ENCODE measurements at places on chromosomes 12 and 14. TPM values are rescaled to one million over a fixed set of nuclear protein-coding genes. Genes with fewer than 3 reads are reported as not detected.

CLEC1B gene
- total RNA-seq = not detected

PRH1 gene
- 24.0 TPM for total RNA-seq

GLIPR1L1 gene
- not detected for total RNA-seq

CERS5 gene
- 26.2 TPM for total RNA-seq

DPF3 gene
- total RNA-seq = 10.9 TPM

IAPP gene
- total RNA-seq = not detected

SALL2 gene
- total RNA-seq = 25.6 TPM

NYNRIN gene
- 15.8 TPM for total RNA-seq

PLBD1 gene
- total RNA-seq = 82.4 TPM

DNA sequence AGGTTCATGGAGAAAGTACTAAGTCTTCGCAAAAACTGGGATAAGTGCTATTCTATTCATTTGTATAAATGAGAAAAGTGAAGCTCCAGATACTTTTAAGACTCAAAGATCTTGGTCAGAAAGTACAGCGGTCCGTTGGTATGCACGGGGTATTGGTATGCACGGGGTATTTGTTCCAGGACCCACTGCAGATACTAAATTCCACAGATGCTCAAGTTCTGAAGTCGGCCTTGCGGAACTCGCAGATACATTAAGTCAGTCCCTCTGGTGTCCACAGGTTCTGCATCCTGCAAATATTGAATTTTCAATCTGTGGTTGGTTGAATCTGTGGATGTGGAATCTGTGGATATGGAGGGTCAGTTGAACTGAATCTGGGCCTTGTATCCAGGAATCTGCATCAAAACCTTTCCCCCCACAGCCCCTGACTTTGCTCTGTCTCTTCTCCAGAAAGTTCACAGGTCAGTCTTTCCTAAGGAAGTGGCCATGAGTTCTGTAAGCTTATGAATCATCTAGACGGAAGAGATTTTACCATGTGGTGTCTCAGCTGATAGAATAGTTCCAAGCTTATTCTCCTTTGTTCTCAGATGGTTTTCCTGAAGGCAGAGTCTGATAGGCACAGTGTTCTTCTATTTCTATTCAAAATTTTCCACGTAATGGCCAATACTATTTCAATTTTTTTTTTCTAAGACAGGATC is 274.7 kb downstream of the NEDD1 start:
- no peak for DNase-seq

- DNase-seq = no peak
Measured at GRCh38 chr12:72610854-72611358, 338.7 kb downstream of the TRHDE start.

GRCh38 chr12:120865098-120865497 is 39.1 kb downstream of the SPPL3 start:
- DNase-seq = no peak

- DNase-seq = no peak
Measured at GRCh38 chr12:63228853-63229252, 77.9 kb upstream of the AVPR1A start.

DNA sequence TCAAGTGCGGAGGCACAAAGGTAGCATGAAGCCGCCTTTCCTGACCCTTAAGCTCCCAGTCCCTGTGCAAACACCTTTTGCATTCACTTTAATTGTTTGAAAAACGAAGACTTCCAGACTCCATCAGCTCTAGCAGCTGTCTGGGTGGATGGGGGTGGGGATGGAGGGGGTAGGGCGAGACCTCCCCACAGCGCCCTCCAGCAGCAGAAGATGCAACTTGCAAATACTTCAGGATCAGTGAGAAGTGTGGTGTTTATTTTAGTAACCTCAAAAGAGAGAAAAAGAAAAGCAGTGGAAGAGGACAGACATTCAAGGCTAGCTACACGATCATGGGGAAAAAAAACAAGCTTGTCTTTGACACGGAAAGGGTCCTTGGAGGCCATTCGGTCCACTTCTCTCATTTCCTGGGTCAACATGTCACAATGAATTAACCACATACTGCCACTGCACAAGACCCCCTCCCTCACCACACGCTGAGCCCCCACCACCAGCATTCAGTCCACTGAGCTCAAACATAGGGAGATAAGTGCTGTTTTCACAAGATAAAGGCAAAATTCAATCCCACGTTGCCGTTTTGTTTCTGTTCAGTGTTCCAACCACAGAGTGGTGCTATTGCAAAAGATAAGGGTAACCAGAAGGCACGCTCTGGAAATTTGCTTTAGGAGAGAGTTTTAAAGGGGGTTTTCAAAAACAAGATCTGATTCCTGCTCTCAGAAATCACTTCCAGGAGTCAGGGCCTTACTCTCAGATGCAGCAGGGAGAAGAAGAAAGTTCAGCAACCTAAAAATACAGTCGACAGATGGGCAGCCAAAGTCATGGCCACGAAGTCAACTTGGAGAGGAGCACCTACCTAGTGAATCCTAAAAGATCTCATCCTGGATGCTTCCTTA is 3.3 kb upstream of the NTF3 start:
- no peak for DNase-seq

DNA sequence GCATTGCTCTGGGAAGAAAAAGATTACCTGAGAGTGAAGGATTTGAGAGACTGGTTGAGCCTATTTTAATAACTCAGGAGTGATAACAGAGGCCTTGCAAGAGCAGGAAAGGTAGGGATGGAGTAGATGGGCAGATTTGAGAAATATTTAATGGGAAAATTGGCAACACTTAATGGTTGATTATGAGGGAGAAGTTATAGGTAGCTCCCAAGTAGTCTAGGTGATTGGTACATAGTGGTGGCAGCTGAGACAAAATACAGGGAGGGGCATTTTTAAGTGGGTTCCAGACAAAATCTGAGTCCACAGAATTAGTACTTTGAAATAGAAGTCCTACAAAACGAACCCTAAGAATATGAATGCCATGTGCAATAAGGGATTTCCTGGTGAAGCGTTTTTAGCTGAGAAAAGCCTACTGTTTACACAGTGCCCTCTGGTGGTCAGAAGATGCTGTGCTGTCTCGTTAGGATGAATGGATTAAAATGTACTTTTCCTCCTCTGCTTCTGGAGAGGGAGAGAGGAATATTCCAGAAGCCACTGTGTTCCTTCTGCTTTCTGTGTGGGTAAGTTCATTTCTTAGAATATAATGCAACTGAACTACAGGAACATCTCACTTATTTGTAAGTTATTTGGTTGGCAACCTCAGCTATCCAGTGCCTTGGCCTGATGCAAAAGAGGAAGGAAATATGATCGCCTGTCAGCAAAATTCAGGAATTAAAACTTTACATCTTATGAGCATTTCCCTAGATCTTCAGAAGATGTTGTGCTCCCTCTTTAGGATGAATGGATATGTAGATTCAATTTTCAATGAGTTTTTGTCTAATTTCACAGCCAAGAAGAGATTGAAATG is 6.5 kb downstream of the ZBTB1 start:
- DNase-seq = no peak

DNA sequence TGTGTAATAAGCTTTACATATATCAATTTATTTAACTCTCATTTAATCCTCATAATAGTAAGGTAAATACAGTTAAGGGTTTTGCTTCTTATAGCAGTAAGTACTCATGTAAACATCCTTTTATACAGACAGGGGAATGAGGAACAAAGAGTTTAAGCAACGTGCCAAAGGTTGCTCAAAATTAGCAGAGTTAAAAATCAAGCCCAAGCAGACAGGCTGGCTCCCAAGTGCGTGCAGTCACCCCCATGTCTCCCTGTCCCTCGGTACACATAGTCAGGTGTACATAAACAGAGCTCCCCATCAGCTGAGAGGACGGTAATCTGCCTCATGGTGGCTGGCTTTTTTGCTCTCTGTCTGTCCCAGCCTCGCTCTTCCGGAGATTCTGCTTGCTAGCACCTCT is 126.4 kb downstream of the DERA start:
- no peak for DNase-seq

- no peak for DNase-seq
Measured at GRCh38 chr12:24554612-24555295, 394.1 kb downstream of the BCAT1 start.

DNA sequence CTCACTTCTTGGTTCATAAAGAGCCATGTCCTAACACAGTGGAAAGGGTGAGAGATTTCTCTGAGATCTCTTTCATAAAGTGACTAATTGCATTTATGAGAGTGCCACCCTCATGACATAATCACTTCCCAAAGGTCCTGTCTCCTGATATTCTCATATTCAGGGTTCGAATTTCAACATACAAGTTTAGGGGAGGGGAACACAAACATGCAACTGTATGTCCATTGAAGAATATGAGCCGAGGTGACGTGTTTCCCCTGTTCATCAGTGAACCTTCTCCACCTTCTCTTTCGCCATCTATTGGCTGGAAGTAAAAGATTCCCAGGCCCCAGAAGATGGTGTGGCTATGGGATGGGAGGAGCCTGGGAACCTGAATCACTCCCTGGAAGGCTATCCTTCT is 354.2 kb upstream of the ATP2B1 start:
- DNase-seq = no peak

DNA sequence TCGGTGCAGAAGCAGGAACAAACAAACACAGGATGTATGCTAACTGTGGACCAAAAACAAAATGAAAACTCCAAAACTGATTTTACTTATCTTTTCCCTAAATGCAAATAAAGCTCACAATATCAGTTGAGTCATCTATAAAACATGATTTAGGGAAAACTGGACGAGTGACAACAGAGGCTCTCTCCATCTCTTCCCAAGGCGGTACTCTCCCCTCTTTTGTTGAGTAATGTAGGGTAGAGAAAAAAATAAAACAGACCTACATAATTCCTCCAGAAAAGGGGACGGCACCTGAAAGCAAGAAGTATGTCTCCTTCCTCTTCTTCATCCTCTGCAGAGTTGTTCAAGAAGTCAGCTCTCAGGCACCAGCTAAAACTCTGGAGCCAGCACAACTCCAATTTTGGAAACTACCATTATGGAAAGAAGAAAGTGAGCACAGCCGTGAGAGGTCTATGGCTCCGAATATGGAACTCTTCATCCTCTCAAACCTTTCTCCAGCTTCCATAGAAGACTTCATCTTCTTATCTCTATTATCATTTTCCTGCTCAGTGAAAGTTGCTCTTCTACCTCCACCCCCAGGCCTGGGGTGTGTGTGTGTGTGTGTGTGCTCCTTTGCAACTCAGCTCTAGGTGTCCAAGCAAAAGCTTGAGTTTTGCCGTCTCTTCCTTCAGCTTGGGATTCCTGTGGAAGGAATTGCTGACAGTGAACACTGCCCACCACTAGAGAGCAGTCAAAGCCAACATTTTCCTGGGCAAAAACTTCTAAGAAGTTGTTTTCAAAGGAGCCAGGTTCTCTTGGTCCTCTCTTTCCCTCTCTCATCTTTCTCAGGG is 155.4 kb downstream of the DIO2 start:
- no peak for DNase-seq

DNA sequence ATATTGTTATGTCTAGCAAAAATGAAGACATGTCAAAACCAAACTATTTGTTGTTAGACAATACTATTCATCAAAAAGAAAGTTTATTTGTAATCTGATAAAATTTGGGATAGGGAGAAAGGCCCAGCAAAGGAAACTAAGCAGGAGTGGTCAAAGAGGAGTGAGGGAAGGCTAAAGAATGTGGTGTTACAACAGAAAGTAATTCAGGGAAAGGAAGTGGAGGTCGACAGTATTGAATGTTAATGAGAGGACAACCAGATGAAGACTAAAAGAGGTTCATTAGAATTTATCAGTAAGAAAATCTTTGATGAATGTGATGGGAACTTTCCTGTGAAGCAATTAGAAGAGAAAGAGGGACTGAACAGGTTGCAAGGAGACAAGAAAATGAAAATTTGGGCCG is 33.9 kb downstream of the PLCZ1 start:
- no peak for DNase-seq

DNA sequence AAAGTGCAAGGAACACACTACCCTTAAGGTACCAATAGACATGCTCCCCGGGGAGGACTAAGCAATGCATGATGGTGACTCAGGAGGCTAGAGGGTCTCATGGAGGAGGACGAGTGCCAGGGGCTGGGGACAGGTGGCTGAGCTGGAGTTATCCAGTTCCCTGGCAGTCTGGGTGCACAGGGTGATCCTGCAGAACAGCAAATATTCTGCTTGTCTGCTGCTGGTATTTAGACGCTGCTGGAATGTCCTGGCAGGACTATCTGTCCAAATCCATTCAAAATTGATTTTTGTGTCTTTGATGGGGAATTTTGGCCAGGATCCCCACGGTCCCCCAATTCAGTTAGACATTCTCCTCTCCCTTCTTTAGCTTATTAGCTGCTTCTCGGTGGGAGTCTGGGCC is 138.7 kb downstream of the C12orf75 start:
- DNase-seq = no peak

DNA sequence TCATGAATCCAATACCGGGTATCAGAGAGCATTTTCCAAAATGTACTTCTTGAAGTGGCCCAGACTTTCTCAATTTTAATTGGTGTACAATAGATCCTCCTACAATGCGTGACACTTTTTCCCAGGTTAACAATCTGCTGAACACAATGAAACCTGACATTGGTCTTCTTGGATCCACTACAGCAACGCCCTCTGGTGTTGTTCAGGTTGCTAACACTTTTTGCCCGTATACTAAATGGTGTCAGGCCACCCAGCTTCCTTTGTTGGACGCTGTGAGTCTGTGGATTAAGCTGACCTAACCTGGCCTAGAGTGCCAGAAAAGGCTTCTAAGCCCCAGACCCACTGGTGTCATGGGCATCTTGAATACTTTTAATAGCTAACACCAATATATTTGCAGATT is 89.2 kb downstream of the KCNK10 start:
- DNase-seq = peak; percentile 53
